ENCODE measurements at places on chromosomes 2 and 18. TPM values are rescaled to one million over a fixed set of nuclear protein-coding genes. Genes with fewer than 3 reads are reported as not detected.

Gene SLC9A4
- 1.8 TPM for polyA plus RNA-seq

Gene CACNB4
- 0.45 TPM for polyA plus RNA-seq

Gene BCL11A
- 0.30 TPM for polyA plus RNA-seq

Gene DCDC2C
- not detected for polyA plus RNA-seq

Gene BOK
- polyA plus RNA-seq = 28.1 TPM

Gene MEIS1
- polyA plus RNA-seq = 13.7 TPM

Gene FMNL2
- polyA plus RNA-seq = 22.3 TPM

Gene PKP4
- 35.2 TPM for polyA plus RNA-seq

Gene GTF2A1L
- 0.34 TPM for polyA plus RNA-seq

Gene CHRND
- polyA plus RNA-seq = not detected

Gene LMAN2L
- polyA plus RNA-seq = 11.7 TPM

Gene LONRF2
- 1.5 TPM for polyA plus RNA-seq

Gene FAM161A
- 1.8 TPM for polyA plus RNA-seq

Gene IFT172
- 23.7 TPM for polyA plus RNA-seq

Gene TMEM214
- polyA plus RNA-seq = 55.6 TPM

Gene GPR17
- polyA plus RNA-seq = 1.8 TPM

Gene TCF4
- polyA plus RNA-seq = 6.7 TPM

Gene CIAO1
- 35.9 TPM for polyA plus RNA-seq

Gene SIGLEC15
- 0.13 TPM for polyA plus RNA-seq

Gene RGPD3
- 0.15 TPM for polyA plus RNA-seq

Gene DUSP19
- polyA plus RNA-seq = 0.30 TPM

Gene TRIB2
- polyA plus RNA-seq = 13.0 TPM

Gene ECEL1
- 0.56 TPM for polyA plus RNA-seq

Gene WDR7
- 4.9 TPM for polyA plus RNA-seq

Gene CKAP2L
- 0.05 TPM for polyA plus RNA-seq

Gene CYRIA
- 6.8 TPM for polyA plus RNA-seq

Measured in adipose tissue (tissue), 3 donors.